Uterus (tissue), 4 donors: ENCODE measurements at places on chromosomes 5 and 9. TPM values are rescaled to one million over a fixed set of nuclear protein-coding genes. Genes with fewer than 3 reads are reported as not detected.

MYMK gene
- not detected for total RNA-seq

CEP78 gene
- 19.4 TPM for total RNA-seq

- DNase-seq, result no peak
Measured at GRCh38 chr5:61386045-61386800, 54.2 kb downstream of the ZSWIM6 start.

DNA sequence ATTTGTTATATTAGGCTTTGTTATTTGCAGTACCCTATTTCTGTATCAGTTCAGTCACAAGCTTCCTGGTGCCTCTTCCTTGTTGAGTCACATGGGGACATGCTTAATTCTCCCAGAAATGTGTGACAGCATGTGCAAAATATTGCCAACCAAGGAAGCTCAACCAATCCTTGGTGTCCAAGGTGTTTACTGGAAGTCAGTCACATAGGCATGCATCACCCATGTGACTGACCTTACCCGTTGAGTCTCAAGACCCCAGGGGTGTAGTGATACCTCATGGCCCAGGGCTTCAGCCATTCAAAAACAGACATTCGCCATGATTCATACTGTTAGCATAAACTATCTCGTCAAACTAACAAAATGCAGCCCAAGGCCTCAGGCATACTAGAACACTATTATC is 9.3 kb upstream of the ANKDD1B start:
- no peak for DNase-seq

ELL2 gene
- 2.3 TPM for total RNA-seq

DNA sequence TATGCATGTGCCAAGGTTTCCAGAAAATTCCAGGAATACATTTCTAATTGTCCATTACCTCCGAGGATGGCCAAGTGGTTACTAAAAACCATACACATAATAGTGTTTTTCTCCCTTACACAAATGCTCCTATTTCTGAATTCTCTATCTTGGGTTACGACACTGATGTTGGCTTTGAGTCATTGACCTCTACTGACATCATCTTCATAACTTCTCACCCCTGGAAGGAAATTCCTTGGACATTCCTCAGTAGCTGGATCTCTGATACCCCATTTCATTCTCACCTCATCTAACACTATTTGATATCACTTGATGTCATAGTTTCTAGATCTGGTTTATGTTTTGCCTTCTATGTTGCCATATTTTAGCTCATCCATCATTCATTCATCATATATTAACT is 287.2 kb downstream of the CTNND2 start:
- no peak for DNase-seq

ECM2 gene
- total RNA-seq, result 34.0 TPM

DNA sequence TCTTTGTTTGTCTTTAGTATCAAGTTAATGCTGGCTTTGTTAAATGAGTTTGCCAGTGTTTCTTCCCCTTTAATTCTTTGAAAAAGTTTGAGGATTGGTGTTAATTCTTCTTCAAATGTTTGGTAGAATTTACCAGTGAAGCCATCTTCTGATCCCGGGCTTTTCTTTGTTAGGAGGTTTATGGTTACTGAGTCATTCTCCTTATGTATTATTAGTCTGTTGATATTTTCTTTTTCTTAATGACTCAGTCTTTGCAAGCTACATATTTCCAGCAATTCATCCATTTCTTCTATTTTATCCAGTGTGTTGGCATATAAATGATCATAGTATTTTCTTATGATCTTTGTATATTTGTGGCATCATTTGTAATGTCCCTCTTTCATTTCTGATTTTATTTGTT is 74.5 kb upstream of the SPINK5 start:
- DNase-seq, result no peak

CCL27 gene
- not detected for total RNA-seq

- no peak for DNase-seq
Measured at GRCh38 chr5:72301557-72301956, 18.5 kb downstream of the MRPS27 start.

DNA sequence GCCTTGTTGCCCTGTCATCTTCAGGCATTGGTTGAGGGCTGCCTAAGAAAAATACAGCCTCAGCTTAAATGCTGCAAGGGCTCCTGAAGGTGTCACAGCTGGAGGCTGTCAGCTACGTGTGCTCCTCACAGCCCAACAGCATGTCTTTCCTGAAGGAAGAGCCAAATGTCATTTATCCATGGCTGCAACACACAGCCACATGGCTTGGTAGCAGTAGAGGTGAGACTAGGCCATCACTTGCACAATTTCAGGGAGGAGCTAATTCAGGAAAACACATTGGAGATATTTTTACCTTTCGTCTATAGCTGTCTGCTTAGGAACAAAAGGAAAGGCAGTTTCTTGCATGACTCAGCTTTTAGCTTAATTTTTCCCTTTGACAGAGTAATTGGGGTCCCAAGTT is 260.7 kb downstream of the SYK start:
- peak; percentile 14 for DNase-seq

DNA sequence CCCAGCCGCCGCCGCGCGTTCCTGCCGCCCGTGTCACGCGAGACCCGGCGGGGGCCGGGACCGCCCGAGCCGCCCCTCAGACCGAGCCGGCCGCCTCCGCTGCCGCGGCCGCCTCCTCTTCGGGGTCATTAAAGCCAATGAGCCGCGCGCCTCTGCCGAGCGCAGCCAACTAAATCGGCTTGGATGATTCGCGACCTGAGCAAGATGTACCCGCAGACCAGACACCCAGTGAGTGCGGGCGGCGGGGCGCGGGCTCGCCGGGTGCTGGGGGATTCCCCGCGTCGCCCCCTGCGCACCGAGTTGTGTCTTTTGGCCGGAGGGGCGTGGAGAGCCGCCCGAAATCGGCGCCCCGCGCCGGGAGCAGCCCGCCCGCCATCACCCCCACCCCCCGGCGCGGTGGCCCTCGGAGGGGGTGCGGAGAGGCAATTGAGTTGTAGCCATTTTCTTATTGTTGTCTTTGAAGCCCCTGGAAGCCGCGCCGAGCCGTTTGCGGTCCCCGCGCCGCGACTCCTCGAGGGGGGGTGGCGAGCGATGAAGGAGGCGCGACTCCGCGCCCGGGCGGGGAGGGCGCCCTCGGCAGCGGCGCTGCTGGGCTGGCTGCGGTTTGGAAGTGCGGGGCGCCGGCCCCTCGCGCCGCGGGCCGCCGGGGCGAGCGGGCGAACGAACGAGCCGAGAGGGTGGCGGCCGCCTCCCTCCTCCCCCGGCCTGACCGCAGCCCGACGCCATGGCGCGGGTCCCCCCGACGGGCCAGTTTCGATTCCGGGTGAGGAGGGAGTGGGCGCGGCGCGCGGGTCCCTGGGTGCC is 1.0 kb downstream of the TLE4 start:
- peak; percentile 51 for DNase-seq

- no peak for DNase-seq
Measured at GRCh38 chr5:142720641-142721271, 34.9 kb upstream of the FGF1 start.

GRCh38 chr9:35940458-35941407 is 17.2 kb downstream of the OR2S2 start:
- DNase-seq, result no peak

GRCh38 chr5:40909264-40909663 is at the start of gene C7:
TSS of gene C7 (plus strand) at chr5:40909497. CDS start at chr5:40909611, 114 bp downstream.
- DNase-seq, result no peak

DNA sequence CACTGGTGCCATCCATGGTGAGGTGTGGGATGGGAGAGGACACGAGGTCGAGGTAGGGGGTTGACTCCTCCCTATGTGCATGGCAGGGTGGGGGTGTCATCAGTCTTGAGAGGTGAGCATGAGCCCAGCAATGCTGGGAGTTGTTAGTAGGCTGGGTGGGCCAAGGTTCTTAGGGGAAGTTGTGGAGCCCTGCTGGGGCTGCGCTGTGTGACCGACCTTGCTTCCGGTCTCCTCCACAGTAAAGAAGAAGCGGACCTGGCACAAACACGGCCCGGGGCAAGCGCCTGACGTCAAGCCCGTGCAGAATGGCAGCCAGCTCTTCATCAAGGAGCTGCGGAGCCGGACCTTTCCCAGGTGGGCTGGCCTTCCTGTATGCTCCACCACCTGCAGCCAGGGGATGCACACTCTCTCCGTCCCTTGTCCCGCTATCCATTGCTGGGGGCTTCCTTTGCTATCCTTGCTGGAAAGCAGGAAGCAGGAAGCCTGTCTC is 59.8 kb downstream of the PHF2 start:
- peak; percentile 8 for DNase-seq

GRCh38 chr9:123174887-123175518 is 93.4 kb downstream of the STRBP start:
- DNase-seq, result no peak

ZCCHC9 gene
- 35.9 TPM for total RNA-seq

CARTPT gene
- total RNA-seq, result not detected
